ENCODE measurements at places on chromosomes 12 and 14. TPM values are rescaled to one million over a fixed set of nuclear protein-coding genes. Genes with fewer than 3 reads are reported as not detected.

- no peaks in the 10 kb centered on the region for H3K27me3 ChIP-seq
- no peak for DNase-seq
- no peak overlapping the region for H3K4me3 ChIP-seq
- no peaks in the 10 kb centered on the region for H3K36me3 ChIP-seq
Observed at GRCh38 chr12:26153421-26154154, 28.8 kb upstream of the BHLHE41 start.

DNA sequence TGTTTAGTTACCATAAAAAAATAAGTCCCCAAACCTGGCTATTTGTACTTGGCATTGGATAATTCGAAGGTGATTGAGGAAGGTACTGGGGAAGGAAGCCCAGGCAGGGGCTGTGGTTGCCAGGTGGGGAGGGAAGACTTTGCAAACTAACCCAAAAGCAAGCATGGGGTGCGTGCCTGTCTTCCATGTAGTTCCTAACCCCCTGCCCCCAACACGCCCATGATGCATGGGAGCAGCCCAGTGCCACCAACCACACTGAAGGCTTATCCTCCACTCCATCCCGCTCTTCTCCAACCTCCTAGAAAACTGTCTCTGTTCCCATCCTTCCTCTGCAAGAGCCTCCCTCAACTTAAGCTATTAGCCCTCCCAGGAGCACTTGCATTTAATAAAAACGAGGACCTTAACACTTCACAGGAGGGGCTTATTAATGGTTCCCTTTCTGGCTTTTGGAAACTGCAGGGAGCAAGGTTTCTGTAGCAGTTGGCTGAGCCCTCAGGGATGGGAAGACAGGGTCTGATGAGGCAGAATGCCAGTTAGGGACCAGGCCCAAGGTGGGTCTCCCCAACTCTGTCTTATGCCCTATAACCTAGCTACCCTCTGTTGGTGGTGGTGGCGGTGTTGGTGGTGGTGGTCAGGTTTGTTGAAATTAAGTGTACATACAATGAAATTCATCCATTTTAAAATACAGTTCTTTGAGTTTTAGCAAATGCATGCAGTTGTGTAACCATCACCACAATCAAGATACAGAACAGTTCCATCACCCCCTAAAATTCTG is 96.0 kb downstream of the ZFP36L1 start:
- no peak for DNase-seq
- H3K27me3 ChIP-seq: no peaks in the 10 kb centered on the region
- peaks cover 6% of the 10 kb centered on the region for H3K4me1 ChIP-seq
- H3K36me3 ChIP-seq: no peaks in the 10 kb centered on the region

DNA sequence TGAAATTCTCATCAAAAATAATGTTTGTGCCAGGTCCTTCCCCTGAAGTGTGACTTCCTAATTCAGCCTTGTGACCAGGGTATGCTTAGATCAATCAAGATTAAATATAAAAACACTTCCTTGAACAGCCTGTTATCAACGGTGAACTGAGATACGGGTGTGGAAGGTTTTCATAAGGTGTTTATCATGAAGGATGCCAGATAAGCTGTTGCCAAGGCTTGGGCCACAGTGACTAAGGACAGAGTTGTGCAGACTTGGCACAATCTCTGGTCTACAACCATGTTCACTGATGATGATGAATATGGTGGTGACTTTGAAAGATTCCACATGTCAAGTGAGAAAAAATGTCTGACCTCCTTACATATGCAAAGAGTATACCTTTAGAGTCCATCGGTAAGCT is 51.3 kb upstream of the LIN7A start:
- H3K36me3 ChIP-seq: no peaks in the 10 kb centered on the region
- DNase-seq: no peak
- H3K27me3 ChIP-seq: no peaks in the 10 kb centered on the region
- no peak overlapping the region for H3K4me3 ChIP-seq
- H3K4me1 ChIP-seq: no peaks in the 10 kb centered on the region

GRCh38 chr14:44112774-44113460 is 394.2 kb downstream of the FSCB start:
- no peak overlapping the region for H3K4me3 ChIP-seq
- H3K4me1 ChIP-seq: no peaks in the 10 kb centered on the region
- no peaks in the 10 kb centered on the region for H3K36me3 ChIP-seq
- H3K27ac ChIP-seq: no peak overlapping the region

Gene TROAP
- polyA plus RNA-seq: 0.63 TPM

Gene TAS2R42
- polyA plus RNA-seq: not detected

Gene MRPL42
- polyA plus RNA-seq: 92.8 TPM

DNA sequence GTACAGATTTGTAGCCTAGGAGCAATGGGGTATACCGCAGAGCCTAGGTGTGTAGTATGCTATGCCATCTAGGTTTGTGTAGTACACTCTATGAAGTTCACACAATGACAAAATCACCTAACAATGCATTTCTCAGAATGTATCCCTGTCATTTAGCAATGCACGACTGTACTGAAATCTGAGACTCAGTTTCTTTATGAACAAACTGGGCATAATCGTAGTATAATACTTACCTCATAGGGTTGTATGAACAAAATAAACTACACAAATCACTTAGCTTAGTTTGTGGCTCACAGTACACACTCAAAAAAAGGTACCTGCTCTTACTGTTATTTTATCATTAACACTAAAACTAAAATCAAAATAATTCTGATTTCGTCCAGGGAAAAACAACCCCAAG is 6.9 kb upstream of the PRKAG1 start:
- DNase-seq: no peak
- H3K4me1 ChIP-seq: no peaks in the 10 kb centered on the region
- no peak overlapping the region for H3K4me3 ChIP-seq
- H3K27ac ChIP-seq: no peak overlapping the region

Gene ADAMTS20
- not detected for polyA plus RNA-seq

- no peak overlapping the region for H3K4me3 ChIP-seq
- no peaks in the 10 kb centered on the region for H3K4me1 ChIP-seq
- no peak overlapping the region for H3K27ac ChIP-seq
- no peaks in the 10 kb centered on the region for H3K36me3 ChIP-seq
- DNase-seq: no peak
- H3K27me3 ChIP-seq: no peaks in the 10 kb centered on the region
Observed at GRCh38 chr12:24379861-24380521, 430.5 kb upstream of the SOX5 start.

DNA sequence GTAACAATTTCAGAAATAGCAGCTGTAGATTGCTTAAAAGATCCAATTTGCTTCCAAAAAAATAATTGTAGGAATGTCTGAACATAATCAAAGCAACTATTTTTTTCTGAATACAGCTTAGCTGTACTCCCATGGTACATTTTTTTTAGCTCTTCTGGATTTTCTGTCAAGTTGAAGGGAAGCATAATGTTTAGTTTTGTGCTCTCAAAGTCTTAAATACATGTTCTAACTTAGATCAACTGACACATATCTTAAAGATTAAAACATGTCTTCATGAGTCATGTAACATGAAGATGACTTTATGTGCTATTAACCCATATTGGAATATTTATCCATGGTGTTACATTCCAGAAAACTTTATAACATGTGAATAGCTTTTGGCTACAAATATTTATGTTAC is 255.7 kb downstream of the BTG1 start:
- no peaks in the 10 kb centered on the region for H3K27me3 ChIP-seq
- H3K36me3 ChIP-seq: no peaks in the 10 kb centered on the region
- no peak overlapping the region for H3K4me3 ChIP-seq
- DNase-seq: no peak

Gene MMP19
- polyA plus RNA-seq: not detected

DNA sequence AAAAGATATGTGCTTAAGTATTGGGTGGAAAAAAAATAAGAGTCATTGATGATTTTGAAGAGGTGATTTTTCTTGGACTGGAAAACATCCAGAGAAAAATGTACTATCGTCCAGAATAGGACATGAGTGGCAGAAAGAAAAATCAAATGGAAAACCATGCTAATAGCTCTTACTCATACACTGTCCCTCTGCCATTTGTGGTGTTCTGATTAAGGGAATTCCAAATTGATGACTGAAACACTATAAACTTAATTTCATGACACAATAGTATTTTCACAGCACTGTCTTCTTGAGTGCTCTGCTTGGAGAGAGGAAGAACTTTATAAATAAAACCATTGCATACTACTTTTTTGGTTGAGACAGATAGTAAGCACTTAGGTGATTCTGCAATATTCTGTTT is 72.4 kb downstream of the USP15 start:
- H3K4me3 ChIP-seq: no peak overlapping the region
- H3K4me1 ChIP-seq: peaks cover 10% of the 10 kb centered on the region
- H3K36me3 ChIP-seq: peaks cover 19% of the 10 kb centered on the region
- no peaks in the 10 kb centered on the region for H3K27me3 ChIP-seq
- H3K27ac ChIP-seq: no peak overlapping the region

DNA sequence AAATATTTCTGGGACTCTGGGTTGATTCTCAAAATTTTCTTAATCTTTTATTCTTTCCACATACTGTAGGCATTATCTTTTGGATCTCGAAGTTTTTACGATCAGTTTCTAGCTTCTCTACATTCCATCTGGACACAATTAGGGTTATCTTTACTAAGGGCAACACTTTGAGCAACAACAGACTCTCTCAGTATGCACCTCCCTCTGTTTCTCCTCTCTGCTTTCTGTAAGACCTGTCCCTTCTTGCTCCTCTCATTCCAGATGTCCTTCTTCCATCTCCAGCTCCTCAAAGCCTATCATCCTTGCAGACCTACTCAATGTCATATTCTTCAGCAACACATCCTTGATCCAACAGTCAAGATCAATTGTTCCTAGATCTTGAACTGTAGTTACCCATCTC is 457.0 kb downstream of the SLC6A15 start:
- no peaks in the 10 kb centered on the region for H3K4me1 ChIP-seq
- DNase-seq: no peak
- no peaks in the 10 kb centered on the region for H3K27me3 ChIP-seq

Gene GPR84
- polyA plus RNA-seq: not detected

DNA sequence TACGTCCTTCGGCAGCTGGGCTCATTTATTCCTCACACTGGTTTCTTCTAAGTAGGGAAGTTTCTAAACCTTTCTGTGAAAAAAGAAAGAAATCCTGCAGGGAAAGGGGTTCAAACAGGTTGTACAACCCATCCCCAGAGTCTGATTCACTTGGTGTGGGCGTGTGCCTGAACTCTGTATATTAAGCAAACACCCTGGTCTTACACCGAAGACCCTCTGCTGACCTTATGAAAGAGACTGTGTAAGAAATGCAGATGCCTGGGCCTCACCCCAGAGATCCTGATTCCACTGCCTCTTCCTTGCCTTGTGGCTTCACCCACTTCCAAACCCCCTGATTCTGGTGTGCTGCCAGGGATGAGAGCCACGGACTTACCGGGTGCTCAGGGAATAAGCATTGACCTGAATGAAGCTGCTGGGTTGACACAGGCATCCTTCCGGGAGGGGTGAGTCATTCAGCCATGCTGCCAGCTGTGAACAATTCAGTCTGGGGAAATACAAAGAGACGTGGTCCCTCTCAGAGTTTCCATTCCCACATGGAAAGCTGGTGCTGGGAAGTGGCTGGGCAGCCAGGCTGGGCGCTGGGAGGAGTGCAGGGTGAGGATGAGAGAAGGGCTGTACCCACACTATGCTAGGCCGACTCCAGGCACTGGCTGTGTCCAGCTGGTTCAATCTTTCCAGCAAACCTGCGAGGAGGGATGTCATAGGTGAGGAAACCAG is 26.5 kb upstream of the ACTN1 start:
- no peak overlapping the region for H3K4me3 ChIP-seq
- no peak overlapping the region for H3K27ac ChIP-seq
- H3K36me3 ChIP-seq: no peaks in the 10 kb centered on the region
- no peak for DNase-seq
- H3K4me1 ChIP-seq: no peaks in the 10 kb centered on the region

DNA sequence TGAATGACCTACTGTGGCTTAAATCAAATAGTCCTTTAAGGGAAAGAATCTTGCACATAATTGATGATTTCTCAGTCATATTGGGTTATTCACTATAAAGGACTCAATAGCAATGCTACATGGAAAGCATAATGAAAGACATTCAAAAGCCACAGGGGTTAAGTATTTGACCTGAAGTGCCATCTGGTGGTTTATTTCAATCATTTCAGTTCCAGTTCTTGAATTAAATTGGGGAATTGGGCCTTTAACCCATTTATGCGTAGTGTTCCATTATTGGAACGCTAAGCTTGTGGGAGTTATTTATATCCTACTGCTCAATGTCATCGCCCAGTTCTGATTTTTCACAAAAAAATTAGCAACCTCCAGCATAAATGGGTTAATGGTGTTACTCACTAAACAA is 41.3 kb upstream of the C12orf71 start:
- no peaks in the 10 kb centered on the region for H3K36me3 ChIP-seq
- no peaks in the 10 kb centered on the region for H3K4me1 ChIP-seq
- no peaks in the 10 kb centered on the region for H3K27me3 ChIP-seq
- H3K4me3 ChIP-seq: no peak overlapping the region
- DNase-seq: no peak

- DNase-seq: no peak
- no peak overlapping the region for H3K27ac ChIP-seq
- no peaks in the 10 kb centered on the region for H3K27me3 ChIP-seq
- no peak overlapping the region for H3K4me3 ChIP-seq
- no peaks in the 10 kb centered on the region for H3K4me1 ChIP-seq
Observed at GRCh38 chr12:10027311-10027710, 3.2 kb upstream of the CLEC9A start.

Gene FOXA1
- not detected for polyA plus RNA-seq

- H3K4me1 ChIP-seq: no peaks in the 10 kb centered on the region
- no peak overlapping the region for H3K4me3 ChIP-seq
- H3K27ac ChIP-seq: no peak overlapping the region
Observed at GRCh38 chr12:113619202-113619601, 147.5 kb upstream of the LHX5 start.

GRCh38 chr12:1916371-1917171 is 1.9 kb downstream of the CACNA2D4 start:
- no peak for DNase-seq
- H3K27ac ChIP-seq: no peak overlapping the region
- no peak overlapping the region for H3K4me3 ChIP-seq
- H3K36me3 ChIP-seq: no peaks in the 10 kb centered on the region

DNA sequence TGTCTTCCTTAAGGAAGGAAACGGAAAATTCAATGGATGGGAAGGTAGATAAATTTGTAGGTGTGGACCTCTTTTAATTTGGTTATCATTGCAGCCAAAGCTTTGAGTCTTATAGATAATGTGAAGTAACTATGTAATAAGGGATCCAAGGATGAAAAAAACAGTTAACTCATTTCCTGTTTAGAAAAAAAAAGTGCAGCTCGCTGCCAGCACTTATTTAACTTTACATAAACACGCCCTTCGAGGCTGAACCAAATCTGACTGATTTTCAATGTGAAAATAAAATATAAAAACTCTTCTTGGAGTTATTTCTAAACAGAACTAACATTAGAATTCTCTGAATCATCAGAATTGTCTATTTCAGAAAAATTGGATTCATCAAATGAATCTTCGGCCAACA is 7.0 kb downstream of the NUBPL start:
- H3K27me3 ChIP-seq: no peaks in the 10 kb centered on the region
- H3K36me3 ChIP-seq: no peaks in the 10 kb centered on the region

- DNase-seq: no peak
- H3K36me3 ChIP-seq: peaks cover 14% of the 10 kb centered on the region
- H3K27ac ChIP-seq: no peak overlapping the region
- H3K4me1 ChIP-seq: peaks cover 9% of the 10 kb centered on the region
Observed at GRCh38 chr12:64720884-64721283, 38.3 kb downstream of the GNS start.

DNA sequence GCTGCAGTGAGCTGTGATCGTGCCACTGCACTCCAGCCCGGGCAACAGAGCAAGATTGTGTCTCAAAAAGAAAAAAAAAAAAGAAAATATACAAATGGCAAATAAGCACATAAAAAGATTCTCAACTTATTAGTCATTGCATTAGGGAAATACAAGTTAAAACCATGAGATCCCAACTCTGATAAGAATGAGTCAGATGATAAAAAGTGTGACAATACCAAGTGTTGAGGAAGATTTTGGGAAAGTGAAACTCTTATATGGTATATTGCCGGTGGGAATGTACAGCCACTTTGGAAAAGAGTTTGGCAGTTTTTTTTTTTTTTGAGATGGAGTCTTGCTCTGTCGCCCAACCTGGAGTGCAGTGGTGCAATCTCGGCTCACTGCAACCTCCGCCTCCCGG is 7.6 kb upstream of the PRPF40B start:
- no peaks in the 10 kb centered on the region for H3K27me3 ChIP-seq
- no peak overlapping the region for H3K4me3 ChIP-seq
